CD4-positive, alpha-beta memory T cell (primary cell): ENCODE measurements at places on chromosomes 5 and 9.

DNA sequence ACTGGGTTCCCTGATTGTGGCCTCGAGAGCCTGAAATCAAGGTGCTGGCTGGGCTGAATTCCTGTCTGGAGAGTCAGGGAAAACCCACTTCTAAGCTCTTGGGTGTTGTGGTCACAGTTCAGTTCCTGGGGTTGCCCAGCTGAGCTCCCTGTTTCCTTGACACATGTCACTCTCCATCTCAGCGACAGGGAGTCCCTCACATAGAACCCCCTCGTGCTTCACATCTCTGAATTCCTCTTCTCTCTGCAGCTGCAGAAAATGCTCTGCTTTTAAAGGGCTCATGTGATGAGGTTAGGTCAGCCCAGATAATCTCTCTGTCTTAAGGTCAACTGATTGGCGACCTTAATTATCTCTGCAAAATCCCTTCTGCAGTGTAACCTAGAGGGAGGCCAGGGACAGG, 53.5 kb upstream of the NFIL3 start:
- no peak overlapping the region for H3K4me3 ChIP-seq
- no peak overlapping the region for H3K27ac ChIP-seq
- H3K27me3 ChIP-seq, result peaks cover 3% of the 10 kb centered on the region
- no peak for DNase-seq
- H3K36me3 ChIP-seq, result no peaks in the 10 kb centered on the region

- no peaks in the 10 kb centered on the region for H3K27me3 ChIP-seq
- no peak overlapping the region for H3K4me3 ChIP-seq
- H3K4me1 ChIP-seq, result no peaks in the 10 kb centered on the region
- no peaks in the 10 kb centered on the region for H3K36me3 ChIP-seq
- H3K27ac ChIP-seq, result no peak overlapping the region
Measured at GRCh38 chr9:27195191-27195590, 86.2 kb downstream of the TEK start.

DNA sequence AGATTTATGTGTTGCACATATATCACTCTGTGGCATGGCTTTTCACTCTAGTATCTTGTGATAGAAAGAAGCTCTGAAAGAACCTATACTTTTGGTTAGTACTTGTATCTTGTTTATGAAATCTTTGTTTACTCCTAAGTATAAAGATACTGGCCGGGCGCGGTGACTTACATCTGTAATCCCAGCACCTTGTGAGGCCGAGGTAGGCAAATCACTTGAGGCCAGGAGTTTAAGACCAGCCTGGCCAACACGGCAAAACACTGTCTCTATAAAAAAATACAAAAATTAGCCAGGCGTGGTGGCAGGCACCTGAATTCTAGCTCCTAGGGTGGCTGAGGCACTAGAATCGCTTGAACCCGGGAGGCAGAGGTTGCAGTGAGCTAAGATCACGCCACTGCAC, 128.7 kb downstream of the FBXO38 start:
- no peak overlapping the region for H3K27ac ChIP-seq
- no peaks in the 10 kb centered on the region for H3K27me3 ChIP-seq
- no peak for DNase-seq
- no peaks in the 10 kb centered on the region for H3K4me1 ChIP-seq

GRCh38 chr9:110626101-110626829, 42.3 kb upstream of the MUSK start:
- no peaks in the 10 kb centered on the region for H3K36me3 ChIP-seq
- DNase-seq, result no peak
- H3K4me1 ChIP-seq, result no peaks in the 10 kb centered on the region

- H3K27me3 ChIP-seq, result no peaks in the 10 kb centered on the region
- H3K4me1 ChIP-seq, result peaks cover 7% of the 10 kb centered on the region
- peaks cover 89% of the 10 kb centered on the region for H3K36me3 ChIP-seq
- H3K4me3 ChIP-seq, result no peak overlapping the region
- DNase-seq, result no peak
Measured at GRCh38 chr5:151054709-151055108, 26.1 kb downstream of the TNIP1 start.

DNA sequence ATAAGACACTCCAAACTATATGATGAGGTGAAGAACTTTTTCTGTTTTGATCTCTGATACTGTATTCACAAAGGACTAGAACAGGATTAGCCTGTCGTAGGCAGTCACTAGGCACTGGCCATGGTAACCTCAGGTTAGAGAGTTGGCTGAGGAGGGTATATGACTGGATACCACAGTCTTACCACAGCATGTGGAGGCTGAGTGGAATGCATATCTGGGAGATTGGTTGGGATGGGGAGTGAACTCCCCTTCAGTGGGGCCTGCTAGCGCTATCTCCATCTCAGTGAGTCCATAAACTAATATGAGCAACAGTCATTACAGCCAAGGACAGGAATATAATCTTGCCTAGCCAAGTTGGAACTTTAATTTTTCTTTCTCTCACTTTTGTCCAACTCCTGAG, 339.1 kb downstream of the SPATA31D1 start:
- H3K4me1 ChIP-seq, result no peaks in the 10 kb centered on the region
- H3K27ac ChIP-seq, result no peak overlapping the region
- H3K27me3 ChIP-seq, result no peaks in the 10 kb centered on the region
- no peaks in the 10 kb centered on the region for H3K36me3 ChIP-seq

GRCh38 chr5:74499256-74500050, 141.1 kb downstream of the ENC1 start:
- no peaks in the 10 kb centered on the region for H3K27me3 ChIP-seq
- H3K27ac ChIP-seq, result no peak overlapping the region
- no peak for DNase-seq
- H3K4me3 ChIP-seq, result no peak overlapping the region
- H3K36me3 ChIP-seq, result no peaks in the 10 kb centered on the region
- H3K4me1 ChIP-seq, result no peaks in the 10 kb centered on the region

DNA sequence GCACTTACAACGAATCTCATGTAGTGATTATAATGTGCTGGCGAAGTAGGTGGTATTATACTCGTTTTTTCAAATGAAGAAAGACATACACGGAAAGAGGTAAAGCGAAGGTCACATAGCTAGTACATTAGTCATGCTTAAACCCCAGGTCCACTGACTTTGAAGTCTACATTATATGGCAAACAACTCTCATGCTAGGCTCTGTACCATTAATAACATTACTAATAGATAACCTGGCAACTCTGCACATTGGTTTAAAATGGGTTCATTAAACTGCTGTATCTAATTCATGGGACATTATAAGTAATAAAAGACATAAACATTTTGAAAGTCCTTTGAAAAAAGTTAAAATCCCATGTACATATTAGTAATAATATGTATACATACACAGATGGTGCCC, 21.2 kb downstream of the FYB1 start:
- peak overlapping the region; percentile 50 for H3K27ac ChIP-seq
- no peaks in the 10 kb centered on the region for H3K27me3 ChIP-seq
- peak overlapping the region; percentile 57 for H3K4me3 ChIP-seq
- no peak for DNase-seq
- H3K4me1 ChIP-seq, result peaks cover 41% of the 10 kb centered on the region

DNA sequence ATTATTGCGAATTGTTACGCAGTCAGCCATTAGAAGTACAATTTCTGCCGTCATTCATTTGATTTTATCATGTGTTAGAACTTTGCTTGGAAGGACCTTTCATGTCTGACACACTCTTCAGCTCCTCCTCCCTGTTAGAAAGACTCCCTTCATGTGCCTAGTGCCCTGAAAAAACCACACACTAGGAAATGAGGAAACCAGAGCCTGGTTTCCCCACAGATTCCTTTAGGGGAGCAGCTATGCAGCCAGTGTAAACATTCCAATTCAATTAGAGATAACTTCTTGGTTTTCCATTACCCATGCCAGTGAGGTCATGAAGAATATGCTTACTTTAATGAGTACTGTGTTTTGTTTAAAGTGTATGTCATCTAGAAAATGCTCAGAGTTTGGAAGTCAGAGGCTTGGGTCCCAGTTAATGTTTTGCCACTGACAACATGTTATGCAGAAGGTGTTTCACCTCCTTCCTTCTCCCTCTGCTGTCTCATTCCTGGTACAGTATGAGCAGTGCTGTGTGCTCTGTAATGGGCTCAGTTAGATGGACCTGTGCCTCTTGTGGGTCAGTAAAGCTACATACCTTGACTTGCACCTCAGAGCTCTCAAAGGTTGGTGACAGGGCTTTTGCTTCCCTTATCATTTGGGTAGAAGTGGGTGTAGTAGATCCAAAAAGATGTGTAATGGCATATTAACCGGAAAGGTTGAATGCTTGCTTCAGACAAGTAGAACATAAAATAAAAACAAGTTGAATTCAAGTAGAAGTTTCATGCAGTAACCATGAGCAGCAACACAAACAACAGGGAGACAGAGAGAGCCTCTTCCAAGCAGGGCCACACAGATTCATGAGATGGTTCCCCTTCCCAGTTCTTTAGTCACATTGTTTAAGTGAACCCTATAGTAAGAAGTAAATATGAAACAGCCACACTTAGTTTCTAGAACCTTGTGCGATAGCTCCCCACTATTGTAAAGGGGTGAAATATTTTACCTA, 52.6 kb upstream of the TNFAIP8 start:
- H3K27ac ChIP-seq, result peak overlapping the region; percentile 43
- H3K36me3 ChIP-seq, result no peaks in the 10 kb centered on the region
- no peaks in the 10 kb centered on the region for H3K27me3 ChIP-seq
- H3K4me3 ChIP-seq, result peak overlapping the region; percentile 17

DNA sequence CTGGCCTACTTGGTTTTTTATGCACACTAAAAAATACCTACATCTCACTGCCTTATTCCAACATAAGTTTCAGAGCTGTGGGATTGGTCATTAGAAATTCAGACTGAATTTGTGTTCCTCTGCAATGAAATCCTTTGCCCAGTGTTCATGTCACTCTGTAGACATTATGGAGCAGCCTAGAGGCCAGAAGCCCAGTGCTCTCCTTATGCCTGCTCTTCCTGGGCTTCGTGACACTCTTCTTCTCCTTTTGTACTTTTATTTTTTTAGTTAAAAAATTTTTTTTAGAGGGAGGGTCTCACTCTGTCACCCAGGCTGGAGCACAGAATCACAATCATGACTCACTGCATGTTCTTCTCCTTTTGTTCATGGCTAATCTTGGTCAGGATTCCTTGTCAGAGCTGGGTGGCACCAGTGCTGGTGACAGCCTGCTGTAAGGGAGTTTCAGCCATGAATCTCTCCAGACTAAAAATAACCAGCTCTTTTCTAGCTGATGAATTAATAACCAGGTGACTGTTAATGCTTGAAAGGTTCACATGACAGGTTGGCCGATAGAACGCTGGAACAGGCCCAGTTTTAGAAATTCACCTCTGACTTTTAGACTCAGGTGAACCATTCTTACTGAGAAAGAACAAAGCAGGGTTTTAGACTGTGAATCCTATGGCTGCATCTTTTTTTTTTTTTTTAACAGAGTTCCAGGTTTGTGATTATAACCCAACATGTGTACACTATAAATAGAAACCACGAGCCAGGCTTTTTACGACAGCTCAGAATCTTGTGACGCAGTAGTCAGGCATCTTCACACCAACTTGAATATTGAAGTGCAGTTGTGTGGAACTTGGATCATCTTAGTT, 34.1 kb upstream of the C5orf47 start:
- no peak for DNase-seq
- H3K27ac ChIP-seq, result no peak overlapping the region
- no peak overlapping the region for H3K4me3 ChIP-seq
- H3K36me3 ChIP-seq, result peaks cover 40% of the 10 kb centered on the region
- no peaks in the 10 kb centered on the region for H3K27me3 ChIP-seq

GRCh38 chr5:161058781-161059180, 206.8 kb upstream of the ATP10B start:
- H3K4me1 ChIP-seq, result no peaks in the 10 kb centered on the region
- H3K27me3 ChIP-seq, result no peaks in the 10 kb centered on the region
- no peaks in the 10 kb centered on the region for H3K36me3 ChIP-seq
- no peak for DNase-seq
- H3K27ac ChIP-seq, result no peak overlapping the region

DNA sequence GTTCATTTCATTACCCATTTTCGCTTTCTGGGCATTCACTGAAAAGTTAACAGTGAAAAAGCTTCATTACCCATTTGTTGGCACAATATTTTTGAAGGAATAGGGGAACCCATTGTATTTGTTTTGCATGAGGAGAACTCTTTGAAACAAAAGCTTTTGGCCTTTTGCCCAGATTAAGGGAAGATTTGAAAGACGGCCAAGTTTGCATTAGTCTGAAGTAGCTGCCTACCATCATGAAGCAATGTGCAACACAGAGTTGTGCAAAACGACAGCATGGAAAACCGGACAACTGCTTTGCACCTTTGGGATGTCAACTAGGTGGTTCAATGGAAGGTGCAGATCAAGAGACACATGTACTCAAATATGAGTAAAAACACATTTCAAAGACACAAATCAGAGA, 84.9 kb downstream of the TRPM3 start:
- DNase-seq, result no peak
- H3K27me3 ChIP-seq, result no peaks in the 10 kb centered on the region
- H3K36me3 ChIP-seq, result no peaks in the 10 kb centered on the region
- no peak overlapping the region for H3K4me3 ChIP-seq

DNA sequence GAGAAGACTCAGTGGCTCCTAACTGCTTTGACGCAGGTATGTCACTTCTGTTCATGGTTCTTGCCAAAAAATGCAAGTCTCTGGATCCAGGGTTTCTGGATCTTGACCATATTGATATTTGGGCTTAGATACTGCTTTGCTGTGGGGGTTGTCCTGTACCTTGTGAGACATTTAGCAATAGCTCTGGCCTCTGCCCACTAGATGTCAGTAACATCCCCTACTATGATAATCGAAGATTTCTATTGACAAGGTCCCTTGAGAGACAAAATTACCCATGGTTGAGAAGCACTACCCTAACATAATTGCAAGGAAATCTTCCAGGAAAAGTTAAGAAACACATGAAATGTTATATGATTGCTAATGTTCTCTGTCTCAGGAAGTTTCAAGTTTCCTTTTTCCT, 285.4 kb downstream of the TMEM232 start:
- DNase-seq, result no peak
- H3K4me3 ChIP-seq, result no peak overlapping the region
- H3K4me1 ChIP-seq, result no peaks in the 10 kb centered on the region
- H3K27me3 ChIP-seq, result no peaks in the 10 kb centered on the region
- no peak overlapping the region for H3K27ac ChIP-seq
- H3K36me3 ChIP-seq, result no peaks in the 10 kb centered on the region

- H3K4me3 ChIP-seq, result no peak overlapping the region
- no peaks in the 10 kb centered on the region for H3K36me3 ChIP-seq
- DNase-seq, result no peak
- no peak overlapping the region for H3K27ac ChIP-seq
- no peaks in the 10 kb centered on the region for H3K4me1 ChIP-seq
Measured at GRCh38 chr5:92378966-92379611, 996.0 kb upstream of the ARRDC3 start.

GRCh38 chr5:22892441-22892840, 39.3 kb upstream of the CDH12 start:
- no peak overlapping the region for H3K27ac ChIP-seq
- H3K27me3 ChIP-seq, result no peaks in the 10 kb centered on the region
- H3K4me1 ChIP-seq, result no peaks in the 10 kb centered on the region
- H3K36me3 ChIP-seq, result no peaks in the 10 kb centered on the region
- no peak for DNase-seq

DNA sequence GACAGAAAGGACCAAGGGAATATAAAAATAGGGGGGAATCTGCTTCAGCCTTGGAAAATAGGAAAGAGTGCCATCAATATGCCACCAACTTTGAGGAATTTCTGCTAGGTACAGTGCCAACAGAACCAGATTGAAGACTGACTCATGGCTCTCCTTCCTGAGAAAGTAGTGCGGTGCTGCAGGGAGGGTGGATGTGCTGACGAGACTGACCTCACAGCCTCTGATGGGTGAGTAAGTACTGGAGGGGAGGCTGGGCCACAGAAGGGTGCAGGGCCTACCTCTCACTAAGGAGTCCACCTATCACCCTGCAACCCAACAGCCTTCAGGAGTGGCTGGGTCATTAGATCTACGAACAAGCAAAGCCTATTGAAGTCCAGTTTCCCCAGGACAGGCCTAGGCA, 187.6 kb downstream of the GABBR2 start:
- H3K27ac ChIP-seq, result no peak overlapping the region
- H3K4me1 ChIP-seq, result no peaks in the 10 kb centered on the region
- H3K36me3 ChIP-seq, result no peaks in the 10 kb centered on the region
- peaks cover 5% of the 10 kb centered on the region for H3K27me3 ChIP-seq
- H3K4me3 ChIP-seq, result no peak overlapping the region
